ENCODE measurements at places on chromosomes 5 and 9.
A peak's percentile ranks its signal among the peaks of the same experiment; 100 is the strongest.

GRCh38 chr5:126450346-126450745, 27.1 kb downstream of the GRAMD2B start:
- no peak for DNase-seq

DNA sequence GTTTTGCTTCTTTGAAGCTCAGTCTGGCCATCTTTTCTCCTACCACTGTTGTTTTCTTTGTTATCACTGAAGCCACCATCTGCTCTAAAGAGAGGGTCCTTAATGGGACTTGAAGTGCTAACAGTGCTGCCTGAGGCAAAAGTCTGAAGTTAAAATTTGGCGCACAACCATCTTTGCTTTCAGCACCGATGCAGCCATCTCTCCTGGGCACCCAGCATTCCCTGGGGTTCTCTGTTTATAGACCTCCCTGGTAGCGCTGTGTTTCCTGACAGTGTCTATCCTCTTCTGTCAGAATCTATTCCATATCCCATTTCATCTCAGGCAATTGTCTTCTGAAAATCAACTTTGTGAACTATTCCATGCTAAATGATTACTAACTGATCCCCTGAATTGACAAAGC, 491.5 kb upstream of the MPDZ start:
- no peak for DNase-seq

GRCh38 chr5:82760856-82761255, 316.3 kb downstream of the TMEM167A start:
- DNase-seq, result no peak

DNA sequence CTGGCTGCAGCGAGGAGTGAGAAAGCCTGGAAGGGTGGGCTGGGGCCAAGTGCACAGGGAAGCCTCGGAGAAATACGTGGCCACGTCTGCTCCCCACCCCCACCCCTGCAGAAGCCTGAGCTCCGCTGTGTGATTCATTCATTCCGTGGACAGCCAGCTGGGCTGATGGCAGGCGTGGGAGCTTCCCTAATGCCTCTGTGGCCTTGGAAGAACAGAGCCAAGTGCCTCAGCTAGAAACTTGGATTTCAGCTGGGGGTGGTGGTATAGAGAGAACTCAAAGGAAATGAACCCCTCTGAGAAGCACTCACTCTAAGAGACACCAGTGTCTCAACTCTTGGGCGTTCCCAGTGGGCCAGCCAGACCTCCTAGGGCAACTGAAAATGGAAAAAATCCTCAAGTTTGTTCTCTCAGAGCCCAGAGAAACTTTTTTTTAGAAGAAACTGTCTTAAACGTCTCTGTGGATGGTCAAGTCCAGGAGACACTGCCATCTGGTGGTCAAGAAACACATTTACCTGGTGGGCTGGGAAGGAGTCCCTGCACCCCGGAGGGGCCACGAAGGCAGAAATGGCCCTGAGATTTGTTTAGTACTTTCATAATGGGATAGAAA, 18.0 kb downstream of the ATOX1 start:
- DNase-seq, result peak; percentile 79

DNA sequence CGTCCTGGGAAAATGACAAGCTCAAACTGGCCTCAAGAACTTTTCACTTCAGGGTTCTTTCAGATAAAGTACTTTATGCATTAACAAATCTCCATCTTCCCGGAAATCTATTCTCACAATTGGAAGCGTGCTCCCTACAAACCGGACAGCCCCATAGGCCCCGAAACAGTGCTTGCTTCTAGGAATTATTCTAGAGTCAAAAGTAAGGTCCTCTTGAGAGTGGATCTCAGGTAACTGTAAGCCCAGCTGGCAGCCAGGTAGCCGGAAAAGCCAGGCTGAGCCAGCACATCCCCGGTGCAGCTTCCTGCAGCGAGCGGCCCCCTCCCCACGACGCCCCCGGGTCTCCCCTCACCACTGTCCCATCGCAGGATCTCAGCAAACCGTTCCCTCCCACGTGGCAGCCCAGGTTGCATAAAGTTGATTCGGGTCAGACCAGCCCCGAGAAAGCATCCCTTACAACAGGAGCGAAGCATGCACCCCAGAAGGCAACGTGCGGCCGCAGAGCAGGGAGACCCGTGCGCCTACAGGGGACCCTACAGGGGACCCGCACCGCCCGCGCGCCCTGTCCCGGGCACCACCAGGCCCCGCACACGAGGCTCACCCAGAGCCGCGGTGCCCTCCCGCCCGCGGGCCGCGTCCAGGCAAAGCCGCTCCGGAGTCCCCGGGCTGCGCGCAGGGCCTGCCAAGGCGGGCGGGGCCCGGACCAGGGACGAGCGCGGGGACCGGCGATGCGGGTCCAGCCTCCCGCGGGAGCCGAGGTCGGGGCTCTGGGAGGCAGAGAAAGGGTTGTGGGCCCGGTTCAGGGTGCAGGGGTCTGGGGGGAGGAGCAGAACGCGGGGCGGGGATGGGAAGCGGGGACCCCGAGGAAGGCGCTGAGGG, 920 bp downstream of the LPCAT1 start:
- peak; percentile 63 for DNase-seq

DNA sequence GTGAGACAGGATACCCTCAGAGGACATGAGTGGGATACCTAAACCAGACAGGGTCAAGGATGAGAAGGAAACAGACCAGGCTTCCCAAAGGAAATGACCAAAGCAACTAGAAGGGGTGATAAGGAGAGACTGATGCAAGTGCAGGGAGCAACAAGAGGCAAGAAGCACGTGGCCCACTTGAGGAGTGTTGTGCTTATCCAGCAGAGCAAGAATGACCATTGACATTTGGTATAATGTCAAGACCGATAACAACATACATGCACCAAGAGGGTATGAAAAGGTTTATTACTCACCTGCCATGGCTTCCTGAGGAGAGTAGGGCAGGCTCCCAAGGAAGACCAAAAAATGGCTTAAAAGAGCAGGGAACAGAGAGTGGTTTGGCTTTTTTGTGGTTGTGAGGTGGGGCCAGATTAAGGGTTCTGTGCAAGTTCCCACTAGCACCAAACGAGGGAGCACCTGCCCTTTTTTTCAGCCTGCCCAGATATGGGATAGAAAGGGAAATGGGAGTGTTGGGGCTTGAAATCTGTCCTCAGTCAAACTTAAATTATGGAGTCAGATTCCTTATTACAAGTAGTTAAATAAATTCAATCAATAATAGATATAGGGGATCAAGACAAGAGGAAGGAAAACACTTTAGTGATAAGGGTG, 513.6 kb downstream of the RASEF start:
- no peak for DNase-seq

GRCh38 chr5:1279443-1280151, 15.3 kb downstream of the TERT start:
- no peak for DNase-seq

DNA sequence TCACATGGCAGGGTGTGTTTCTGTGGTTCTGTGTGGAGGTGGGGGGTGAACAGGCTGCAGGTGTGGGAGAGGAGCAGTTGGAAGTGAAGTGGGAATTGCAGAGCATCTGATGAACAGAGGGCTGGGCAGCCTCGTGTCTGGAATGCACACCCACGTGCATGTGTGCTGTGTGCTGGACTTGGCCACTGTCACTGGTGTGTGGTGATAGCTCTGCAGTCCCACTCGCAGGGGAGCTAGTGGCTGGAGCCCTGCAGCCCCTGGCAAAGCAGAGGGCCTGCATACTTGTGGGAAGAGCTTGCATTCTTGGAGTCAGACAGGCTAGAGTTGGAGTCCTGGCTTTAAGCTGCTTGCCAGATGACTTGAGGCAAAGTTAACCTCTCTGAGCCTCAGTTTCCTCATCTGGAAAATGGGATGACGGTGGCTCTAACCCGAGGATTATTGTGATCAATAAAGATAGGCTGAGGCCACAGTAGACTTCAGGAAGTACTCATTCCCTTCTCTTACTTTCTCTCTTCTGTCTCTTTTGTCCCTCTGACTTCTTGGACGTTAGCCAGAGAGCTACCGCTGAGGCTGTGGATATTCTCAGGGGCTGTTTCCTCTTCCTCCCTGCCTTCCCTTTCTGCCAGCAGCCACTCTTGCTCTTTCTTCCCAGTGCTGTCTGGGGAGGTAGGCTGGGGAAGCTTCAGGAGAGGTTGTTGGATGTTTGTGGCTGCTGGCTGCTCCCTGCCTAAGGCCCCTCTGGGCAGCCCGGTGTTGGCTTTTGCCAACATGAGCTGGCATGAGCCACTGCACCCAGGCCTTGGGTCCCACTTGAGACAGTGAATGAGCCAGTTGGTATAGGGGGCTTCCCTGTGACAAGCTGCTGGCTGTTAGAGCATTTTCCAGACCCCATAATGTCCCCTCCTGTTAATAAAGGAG, 18.3 kb downstream of the PSAT1 start:
- no peak for DNase-seq

- no peak for DNase-seq
Measured at GRCh38 chr5:169168280-169168679, 132.7 kb downstream of the SLIT3 start.

DNA sequence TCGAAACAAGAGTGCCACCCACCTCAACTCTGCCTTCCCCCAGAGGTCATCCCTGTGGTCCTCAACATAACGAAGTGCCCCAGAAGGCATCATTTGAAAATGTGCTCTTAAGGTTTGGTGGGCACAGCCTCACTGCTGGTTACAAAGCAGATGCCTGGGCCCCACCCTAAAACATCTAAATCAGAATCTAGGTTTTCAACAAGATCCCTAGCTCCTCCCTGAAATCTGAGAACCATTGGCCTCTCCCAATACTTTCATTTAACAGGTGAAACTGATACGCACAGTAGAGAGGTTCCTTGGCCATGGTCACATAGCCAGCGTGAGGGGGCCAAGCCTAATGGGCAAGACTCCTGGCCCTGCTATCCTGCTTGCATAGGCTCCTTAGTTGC, 376.2 kb upstream of the CLINT1 start:
- DNase-seq, result no peak

DNA sequence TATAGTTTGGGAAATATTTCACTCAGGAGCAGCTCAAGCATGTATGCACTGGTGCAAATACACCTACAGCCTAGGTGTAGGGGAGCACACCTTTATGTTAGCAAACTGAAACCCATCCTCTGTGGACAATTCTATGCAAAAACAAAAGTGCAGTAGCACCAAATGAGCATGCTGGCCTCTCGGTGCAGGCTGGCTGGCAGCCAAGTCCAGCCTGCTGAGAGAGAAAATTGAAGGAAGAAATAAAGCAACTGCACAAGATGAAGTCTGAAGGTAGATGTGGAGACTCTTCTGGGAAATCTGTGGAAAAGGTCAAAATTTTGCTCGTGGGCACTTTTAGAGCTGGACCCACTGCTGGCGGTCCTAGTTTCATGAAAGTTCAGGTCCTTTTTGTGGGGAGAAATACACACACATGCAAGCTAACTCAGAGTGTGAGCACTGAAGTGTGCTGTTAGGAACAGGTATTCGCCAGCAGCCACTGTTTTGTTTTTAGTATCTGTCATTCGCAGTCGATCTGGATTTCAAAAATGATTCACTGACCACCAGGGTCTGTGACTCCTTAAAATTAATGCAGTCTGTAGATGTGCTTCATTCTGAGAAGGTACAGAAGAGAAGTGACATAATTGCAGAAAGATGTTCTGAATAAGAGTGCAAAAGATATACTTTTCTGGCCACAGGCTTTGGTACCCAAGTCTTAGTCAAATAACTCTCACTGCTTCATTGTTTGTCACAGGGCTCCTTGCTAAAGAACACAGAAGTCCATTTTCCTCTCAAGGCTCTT, 281.7 kb downstream of the PARP8 start:
- DNase-seq, result no peak

- DNase-seq, result no peak
Measured at GRCh38 chr5:77306531-77306930, 96.1 kb downstream of the PDE8B start.

GRCh38 chr5:72035831-72036230, 71.4 kb upstream of the MAP1B start:
- DNase-seq, result no peak

DNA sequence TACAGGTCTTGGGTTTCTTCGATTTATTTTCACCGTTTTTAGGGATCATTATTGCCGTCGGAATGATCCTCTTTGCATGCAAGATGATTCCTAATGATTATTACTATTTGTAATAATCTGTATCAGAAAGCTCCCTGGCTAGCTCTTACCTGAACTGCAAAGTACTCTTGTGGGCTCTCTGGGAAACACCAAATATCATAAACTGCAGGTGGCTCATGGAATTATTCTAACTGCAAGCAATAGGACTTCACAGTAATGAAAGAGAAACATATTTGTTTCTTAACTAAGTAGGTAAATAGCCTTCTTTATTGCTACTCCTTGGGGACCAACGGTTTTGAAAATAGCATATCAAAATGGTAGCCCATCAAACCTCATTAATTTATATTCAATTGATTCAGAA, 219.4 kb downstream of the NFIB start:
- DNase-seq, result no peak

DNA sequence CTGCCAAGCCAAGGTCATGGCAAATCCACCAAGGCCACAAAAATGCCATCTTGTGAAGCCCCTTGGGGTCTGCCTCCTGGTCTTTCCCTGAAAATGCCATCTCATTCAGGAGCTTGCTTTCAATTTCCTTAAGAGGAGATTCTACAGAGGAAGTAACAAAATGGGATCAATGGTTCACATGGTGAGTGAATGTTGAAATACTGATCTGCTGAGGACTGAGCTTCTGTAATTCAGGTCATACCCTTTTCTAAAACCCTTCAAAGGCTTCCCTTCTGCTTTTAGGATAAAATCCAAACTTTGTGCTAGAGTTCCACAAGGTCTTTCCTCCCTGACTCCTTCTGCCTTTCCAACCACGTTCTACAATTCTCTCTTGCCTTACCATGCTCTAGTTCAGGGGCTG, 24.7 kb upstream of the NR3C1 start:
- DNase-seq, result no peak

DNA sequence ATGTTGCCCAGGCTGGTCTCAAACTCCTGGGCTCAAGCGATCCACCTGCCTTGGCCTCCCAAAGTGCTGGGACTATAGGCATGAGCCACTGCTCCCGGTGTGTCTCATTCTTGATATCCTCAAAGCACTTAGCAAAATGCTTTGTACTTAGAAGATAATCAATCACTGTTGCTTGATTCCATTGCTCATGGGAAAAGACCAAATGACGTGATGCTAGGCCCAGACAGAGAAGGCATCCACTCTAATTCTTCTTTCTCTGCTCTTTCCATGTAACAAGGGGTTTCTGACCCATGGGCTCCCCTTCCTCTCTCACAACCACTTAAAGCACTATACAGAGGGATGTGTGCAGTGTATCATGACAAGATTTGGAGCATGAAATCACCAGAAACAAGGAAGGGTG, 83.0 kb downstream of the APBA1 start:
- DNase-seq, result no peak

GRCh38 chr9:77893706-77894105, 137.9 kb downstream of the GNAQ start:
- DNase-seq, result no peak

- DNase-seq, result no peak
Measured at GRCh38 chr5:170945275-170945674, 83.5 kb downstream of the RANBP17 start.

DNA sequence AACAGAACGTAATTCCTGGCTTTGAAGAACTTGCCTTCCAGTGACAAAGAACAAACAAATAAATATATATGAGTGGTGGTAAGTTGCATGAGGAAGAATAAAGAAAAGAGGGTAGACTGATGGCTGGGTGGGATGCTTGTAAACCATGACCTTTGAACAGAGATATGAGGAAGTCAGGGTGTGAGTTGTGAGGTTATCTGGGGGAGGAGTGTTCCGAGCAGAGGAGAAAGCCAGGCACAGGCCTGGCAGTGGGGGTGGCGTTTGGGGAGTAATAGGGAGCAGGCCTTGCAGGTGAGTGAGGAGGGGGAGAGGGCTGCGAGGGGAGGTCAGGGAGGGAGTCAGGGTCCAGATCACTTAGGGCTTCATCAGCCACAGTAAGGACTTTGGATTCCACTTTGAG, 213.4 kb downstream of the PTTG1 start:
- no peak for DNase-seq

Data from natural killer cell treated with Interleukin-12 subunit alpha and Interleukin-12 subunit beta and Interleukin-15 and Interleukin-18, amount 100 ng/mL, for 72 hours (primary cell).